ENCODE measurements at places on chromosomes 5 and 9.

GRCh38 chr9:27665136-27665535 is 91.9 kb upstream of the C9orf72 start:
- no peak for DNase-seq

DNA sequence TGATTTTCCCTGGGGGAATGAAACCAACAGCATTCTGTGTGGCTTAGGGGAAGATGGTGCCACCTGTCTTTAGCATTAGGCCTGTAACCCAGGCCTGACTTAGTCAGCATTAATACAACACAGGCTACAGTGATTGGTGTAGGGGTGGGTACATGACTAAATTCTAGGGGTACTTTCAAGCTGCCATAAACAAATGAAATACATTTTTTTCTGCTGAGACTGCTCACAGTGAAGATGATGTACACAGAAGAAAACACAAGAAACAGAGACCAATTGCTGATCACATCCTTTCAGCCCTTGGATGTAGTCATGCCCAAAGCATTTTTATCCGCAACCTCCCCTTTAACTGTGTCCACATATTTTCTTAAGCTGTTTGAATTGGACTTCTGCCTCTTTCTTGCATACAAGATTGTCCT is 527.2 kb downstream of the KCTD16 start:
- DNase-seq: no peak

DNA sequence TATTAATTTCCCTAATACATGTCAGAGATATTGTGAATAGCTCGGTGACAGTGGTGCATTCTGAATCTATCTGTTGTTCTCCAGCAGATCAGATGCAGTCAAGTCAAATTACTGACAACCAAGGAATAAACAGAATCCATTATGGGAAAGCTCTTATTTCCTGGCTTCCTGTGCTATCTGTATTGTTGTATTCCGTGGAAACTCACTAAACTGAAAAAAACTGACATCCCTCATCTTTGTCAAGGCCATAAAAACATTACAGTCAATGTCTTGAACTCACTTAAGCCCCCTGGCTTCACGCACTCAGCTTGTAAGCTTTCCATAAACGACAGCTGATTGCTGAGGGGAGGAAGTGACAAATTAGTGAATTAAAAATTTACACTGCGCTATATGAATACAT is 245.9 kb downstream of the CTNND2 start:
- DNase-seq: no peak

GRCh38 chr5:643811-644271 is 31.7 kb downstream of the CEP72 start:
- DNase-seq: no peak

DNA sequence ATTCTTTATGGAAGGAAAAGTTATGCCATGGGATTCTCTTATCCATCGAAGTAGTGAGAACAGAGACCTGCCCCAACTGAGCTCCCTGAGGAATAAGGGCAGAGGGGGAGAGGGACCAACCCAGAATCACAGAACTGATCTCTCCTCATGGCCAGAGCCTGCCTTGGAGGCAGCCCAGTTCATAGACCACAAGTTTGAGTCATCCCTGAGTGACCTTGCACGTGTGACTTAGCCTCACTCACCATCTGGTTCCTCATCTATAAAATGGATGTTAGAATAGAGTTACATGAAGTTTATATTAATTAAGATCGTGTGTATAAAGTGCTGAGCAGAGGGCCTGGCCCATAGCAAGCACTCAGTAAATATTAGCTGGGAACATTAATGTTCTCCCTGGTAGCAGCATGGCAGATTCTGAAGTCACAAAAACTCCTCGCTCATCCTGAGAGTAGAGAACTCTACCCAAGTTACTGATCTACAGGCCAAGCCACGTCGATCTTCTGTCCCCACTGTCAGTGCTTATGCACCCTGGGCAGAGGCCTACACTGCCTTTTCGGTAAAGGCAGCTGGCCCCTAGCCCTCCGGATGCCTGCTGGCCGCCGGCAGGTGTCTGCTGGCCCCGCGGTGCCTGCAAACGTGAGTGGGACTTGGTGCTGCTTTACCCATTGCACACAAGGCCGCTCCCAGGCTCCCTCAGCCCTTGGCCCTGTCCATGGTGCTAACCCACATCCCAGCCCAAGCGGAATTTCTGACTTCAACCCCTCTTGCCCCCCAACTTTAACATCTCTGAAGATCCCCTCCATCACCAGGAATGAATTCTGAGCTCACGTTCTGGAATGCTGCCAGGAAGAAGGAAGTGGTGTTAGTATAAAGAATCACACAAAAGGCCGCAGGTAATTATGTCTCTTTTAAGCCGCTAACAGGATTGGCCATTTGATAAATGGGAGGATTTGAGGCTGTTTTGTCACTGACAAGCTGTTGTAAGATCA is 61.1 kb upstream of the ARAP3 start:
- no peak for DNase-seq

- no peak for DNase-seq
These were observed 388.0 kb downstream of the ACTL7B start for GRCh38 chr9:108467653-108468324.

GRCh38 chr9:1331546-1332038 is 281.4 kb downstream of the DMRT2 start:
- DNase-seq: no peak

GRCh38 chr9:135533674-135534073 is 12.3 kb upstream of the OBP2A start:
- no peak for DNase-seq

DNA sequence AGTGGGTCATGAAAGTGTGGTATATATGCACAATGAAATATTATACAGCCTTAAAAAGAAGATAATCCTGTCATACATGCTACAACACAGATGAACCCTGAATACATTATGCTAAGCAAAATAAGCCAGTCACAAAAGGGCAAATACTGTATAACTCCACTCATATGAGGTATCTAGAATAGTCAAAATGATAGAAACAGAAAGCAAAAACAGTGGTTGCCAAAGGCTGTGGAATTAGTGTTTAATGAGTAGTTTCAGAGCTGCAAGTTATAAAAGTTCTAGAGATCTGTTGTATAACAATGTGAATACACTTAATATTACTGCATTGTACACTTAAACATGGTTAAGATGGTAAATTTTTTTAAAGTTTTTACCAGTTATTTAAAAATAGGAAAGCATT is 135.0 kb downstream of the OXCT1 start:
- DNase-seq: no peak

GRCh38 chr5:131538177-131538593 is 96.8 kb downstream of the RAPGEF6 start:
- DNase-seq: no peak

GRCh38 chr5:2758632-2759031 is 7.2 kb upstream of the IRX2 start:
- no peak for DNase-seq

DNA sequence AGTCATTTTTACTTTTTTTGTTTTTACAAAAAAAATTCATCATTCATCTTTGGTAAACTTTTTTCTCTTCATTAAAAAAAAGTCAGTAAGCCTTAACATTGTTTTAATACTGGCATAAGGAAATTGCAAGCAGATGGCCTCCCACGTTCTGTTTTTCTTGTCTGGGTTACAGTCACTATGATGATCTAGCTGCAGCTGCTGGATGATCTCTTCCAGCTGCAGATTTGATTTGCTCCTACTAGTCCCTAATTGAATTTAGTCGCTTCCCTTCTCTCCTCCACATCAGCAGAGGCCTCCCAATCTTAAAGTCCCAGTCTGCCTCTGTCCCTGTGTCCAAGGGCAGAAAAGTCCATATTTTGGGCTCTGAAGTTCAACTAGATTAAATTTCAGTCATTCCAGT is 106.8 kb upstream of the PTGER4 start:
- no peak for DNase-seq

DNA sequence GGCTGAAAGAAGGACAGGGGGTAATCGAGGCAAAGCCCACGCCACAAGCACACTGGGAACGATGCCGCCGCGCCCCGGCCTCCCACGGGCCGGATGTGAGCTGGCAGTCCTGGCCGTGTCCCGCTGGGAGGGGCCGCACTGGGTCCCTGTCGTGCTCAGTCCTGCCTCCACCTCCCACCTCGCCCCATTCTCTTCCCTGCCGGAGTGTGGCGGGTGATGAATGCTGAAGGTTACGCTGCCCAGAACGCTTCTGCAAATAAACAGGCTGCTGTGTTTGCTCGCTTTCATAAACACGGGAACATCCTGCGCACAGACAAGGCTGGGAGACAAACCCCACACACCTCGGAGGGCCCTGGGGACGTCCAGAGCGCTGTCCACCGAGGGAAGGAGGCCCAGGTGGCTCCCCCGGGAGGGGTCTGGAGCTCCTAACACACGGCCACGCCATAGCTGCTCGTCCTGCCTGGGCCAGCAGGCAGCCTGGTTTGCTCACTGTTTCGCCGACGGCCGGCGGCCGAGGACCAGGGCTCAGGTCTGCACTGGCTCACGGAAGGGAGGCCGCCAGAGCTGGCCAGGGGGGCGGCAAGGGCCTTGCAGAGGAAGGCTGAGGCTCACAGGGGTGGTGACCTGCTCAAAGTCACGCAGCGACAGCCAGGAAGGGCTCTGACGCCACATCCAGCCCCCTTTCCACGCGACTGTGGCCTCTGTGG is 2.3 kb downstream of the DNLZ start:
- no peak for DNase-seq

DNA sequence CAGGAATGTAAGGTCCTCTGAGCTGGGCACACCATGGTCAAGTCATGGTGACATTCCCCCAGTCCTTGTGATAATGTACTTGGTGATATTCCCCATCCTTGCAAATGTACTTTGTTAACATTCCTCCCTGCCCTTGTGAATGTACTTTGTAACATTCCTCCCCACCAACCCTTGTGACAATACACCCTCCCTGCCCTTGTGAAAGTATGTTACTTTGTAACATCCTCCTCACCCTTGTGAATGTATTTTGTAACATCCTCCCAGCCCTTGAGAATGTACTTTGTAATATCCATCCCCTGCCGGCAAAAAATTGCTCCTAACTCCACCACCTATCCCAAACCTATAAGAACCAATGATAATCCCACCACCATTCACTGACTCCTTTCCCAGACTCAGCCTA is 53.3 kb downstream of the RAPGEF6 start:
- no peak for DNase-seq

DNA sequence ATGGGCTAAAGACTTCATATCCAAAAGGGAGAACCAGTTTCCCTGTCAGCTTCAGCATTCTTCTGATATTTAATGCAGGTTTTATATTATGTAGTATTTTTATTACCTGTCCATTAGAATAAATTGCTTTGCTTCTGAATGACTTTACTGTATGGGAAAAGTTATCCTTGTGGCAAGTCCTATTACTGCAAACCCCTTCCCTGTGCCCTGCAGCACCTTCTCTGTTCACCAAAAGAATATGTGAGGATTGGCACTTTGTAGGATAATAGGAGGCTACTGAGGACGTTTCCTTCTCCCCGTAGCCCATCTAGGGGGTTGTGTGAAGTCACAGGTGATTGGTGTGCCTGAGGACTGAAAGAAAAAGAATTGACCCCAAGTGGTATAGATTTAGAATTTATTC is 296.1 kb downstream of the KDM4C start:
- DNase-seq: no peak

- DNase-seq: no peak
These were observed 386.3 kb downstream of the ENC1 start for GRCh38 chr5:74254257-74254656.

GRCh38 chr9:102922526-102922925 is 72.6 kb upstream of the CYLC2 start:
- no peak for DNase-seq

DNA sequence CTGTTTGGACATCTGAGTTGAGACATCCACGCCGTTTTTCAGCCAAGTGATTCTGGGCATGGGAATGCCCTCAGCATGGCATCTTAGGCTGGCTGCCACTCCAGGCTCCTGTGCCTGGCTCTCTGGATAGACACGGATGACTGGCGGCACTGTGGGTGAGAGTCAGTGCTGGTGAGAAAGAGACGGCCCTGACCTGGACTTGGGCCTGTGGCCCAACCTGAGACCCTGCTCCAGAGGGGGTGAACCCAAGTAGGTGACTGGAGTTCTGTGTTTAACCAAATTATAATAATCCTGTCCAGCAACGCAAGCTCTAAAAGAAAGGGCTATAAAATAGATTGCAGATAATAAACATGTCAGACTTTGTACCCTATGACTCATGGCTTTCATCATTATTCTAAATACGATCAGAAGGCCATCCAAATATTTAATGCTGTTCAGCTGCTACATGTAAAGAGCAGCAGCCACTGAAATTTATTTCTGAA is 173.9 kb downstream of the HSPA4 start:
- DNase-seq: peak; percentile 73

DNA sequence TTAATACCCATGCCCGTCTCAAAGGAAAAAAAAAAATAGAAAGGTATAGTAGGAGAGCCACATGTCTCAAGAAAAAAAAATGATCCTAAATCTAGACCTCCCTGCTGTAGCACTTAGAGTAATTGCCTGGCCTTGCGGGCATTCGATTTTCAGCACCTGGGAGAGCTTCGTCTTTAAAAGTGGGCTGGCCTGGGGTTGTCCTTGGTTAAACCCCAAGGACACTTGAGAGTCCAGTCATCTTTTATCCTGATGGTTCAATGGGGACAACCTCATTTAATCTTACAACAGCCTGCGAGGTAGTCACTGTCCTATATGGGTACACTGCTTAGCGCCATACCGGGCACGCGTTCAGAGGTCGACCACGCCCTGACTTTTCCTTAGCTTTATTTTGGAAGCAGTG is 60.1 kb downstream of the MAT2B start:
- no peak for DNase-seq

DNA sequence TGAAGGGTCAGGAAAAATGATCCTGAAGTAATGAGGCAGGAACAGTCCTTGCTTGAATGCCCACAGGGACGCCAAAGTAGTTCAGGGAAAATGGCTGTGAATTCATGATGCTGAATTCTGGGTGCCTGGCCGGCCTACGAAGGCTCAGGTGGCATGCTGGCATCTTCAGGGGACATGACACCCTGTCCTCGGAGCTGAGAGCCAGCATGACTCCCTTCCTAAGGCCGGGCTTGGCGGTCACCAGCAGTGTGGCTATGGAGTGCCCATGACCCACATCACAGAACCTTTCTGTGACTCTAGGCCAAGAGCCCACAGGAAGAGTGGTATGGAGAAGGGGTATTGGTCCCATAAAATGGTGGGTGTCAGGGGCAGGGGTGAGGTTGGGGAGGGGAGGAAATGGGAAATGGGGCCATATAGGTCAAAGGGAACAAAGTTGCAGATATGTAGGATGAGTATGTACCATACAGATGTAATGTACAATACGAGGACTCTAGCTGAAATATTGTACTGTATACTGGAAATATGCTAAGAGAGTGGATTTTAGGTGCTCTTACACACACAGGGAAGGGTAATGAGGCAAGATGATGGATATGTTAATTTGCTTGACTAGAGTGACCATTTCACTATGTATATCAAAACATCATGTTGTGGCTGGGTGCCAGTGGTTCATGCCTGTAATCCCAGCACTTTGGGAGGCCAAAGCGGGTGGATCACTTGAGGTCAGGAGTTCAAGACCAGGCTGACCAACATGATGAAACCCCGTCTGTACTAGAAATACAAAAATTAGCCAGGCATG is 202.8 kb upstream of the KLF9 start:
- DNase-seq: no peak

DNA sequence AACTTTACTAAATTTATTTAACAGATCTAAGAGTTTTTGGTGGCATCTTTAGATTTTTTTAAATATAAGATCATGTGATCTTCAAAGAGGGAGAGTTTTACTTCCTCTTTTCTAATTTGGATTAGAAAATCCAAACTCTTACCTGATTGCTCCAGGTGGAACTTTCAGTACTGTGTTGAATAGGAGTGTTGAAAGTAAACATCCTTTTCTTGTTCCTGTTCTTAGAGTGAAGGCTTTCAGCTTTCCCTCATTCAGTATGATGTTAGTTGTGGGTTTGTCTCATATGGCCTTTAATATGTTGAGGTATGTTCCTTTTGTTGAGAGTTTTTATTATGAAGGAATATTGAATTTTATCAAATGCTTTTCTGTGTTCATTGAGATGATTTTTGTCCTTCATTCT is 650.0 kb upstream of the SGCD start:
- no peak for DNase-seq
